ENCODE measurements at places on chromosomes 5 and 9.

GRCh38 chr5:10618311-10618710, 54.4 kb downstream of the ANKRD33B start:
- H3K4me3 ChIP-seq, result no peak overlapping the region
- H3K36me3 ChIP-seq, result no peaks in the 10 kb centered on the region
- peaks cover 4% of the 10 kb centered on the region for H3K27me3 ChIP-seq
- no peak for DNase-seq

DNA sequence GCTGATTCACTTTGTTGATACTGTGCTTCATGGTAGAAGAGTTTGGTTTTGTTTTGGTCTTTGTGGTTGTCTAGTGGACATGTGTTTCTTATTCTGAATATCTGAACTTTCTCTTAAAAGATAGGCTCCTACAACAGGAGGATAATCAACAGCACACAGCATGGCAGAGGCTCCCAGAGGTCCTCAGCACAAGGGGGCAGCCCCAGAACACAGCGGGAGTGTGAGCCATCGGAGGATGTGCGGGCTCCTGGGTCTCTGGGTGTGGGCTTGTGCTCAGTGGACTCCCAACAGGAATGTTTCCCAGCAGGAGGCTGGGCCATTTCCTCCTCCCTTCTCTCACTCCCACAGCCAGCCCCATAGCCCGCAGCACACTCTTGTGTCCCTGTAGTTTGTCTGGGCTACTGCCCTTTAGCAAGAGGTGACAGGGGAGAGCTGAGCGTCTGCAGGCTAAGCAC, 164.3 kb upstream of the OTULINL start:
- peak; percentile 63 for DNase-seq
- H3K4me3 ChIP-seq, result no peak overlapping the region
- peaks cover 53% of the 10 kb centered on the region for H3K4me1 ChIP-seq

GRCh38 chr9:91192381-91193086, 169.2 kb downstream of the AUH start:
- H3K36me3 ChIP-seq, result no peaks in the 10 kb centered on the region
- peak overlapping the region; percentile 98 for H3K27ac ChIP-seq
- H3K4me1 ChIP-seq, result peaks cover 58% of the 10 kb centered on the region
- H3K4me3 ChIP-seq, result peak overlapping the region; percentile 49
- H3K27me3 ChIP-seq, result no peaks in the 10 kb centered on the region

GRCh38 chr9:131889437-131890251, 149.8 kb upstream of the RAPGEF1 start:
- H3K27me3 ChIP-seq, result no peaks in the 10 kb centered on the region
- peak; percentile 18 for DNase-seq
- H3K27ac ChIP-seq, result no peak overlapping the region
- H3K4me3 ChIP-seq, result no peak overlapping the region

DNA sequence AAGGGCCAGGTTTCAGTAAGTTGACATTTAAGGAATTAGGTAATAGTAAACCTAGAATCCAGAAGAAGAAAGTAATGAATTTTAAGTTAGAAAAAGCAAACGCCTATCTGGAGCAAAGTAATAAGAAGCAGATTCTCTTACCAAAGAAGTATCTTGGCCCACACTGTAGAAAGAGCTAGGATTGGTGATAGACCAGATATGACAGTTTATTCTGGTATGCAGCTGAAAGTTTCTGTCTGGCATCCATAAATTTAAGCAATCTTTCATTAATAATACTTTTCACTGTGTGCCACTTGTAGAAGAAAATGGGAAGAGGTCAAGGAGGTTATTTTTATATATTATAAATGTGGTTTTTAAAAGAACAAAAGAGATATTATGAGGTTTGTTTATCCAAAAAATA, 3.0 kb downstream of the RECK start:
- H3K36me3 ChIP-seq, result no peaks in the 10 kb centered on the region
- H3K27ac ChIP-seq, result no peak overlapping the region
- no peak for DNase-seq
- no peak overlapping the region for H3K4me3 ChIP-seq

DNA sequence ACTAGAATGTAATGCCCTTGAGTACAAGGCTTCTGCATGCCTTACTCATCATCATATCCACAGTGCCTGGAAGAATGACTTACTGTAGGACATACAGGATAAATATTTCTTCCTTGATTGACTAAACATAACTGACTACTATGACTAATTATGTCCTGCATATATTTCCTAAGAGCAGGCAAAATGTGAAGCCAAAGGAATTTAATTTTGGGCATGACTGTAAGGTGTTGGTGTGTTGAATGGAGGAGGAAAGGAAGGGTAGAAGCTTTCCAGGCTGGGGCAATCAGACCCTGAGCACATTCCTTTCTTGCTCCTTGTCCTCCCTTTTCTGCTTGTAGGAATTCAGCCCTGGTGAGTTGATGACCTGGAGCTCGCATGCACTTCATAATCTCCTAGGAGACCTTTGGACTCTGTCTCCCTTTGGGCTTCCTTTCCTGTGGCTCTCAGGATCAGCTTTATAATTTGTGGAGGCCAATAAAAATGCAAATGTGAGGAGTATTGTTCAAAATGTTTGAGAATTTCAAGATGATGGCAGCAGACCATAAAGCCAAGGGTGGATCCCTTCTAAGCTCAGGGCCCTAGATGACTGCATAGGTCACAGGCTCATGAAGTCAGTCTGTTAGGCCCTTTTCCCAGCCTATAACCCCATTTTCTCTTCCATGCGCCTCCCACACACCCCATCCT, 174.0 kb downstream of the HMHB1 start:
- peak overlapping the region; percentile 78 for H3K27ac ChIP-seq
- H3K4me3 ChIP-seq, result no peak overlapping the region
- H3K27me3 ChIP-seq, result no peaks in the 10 kb centered on the region

DNA sequence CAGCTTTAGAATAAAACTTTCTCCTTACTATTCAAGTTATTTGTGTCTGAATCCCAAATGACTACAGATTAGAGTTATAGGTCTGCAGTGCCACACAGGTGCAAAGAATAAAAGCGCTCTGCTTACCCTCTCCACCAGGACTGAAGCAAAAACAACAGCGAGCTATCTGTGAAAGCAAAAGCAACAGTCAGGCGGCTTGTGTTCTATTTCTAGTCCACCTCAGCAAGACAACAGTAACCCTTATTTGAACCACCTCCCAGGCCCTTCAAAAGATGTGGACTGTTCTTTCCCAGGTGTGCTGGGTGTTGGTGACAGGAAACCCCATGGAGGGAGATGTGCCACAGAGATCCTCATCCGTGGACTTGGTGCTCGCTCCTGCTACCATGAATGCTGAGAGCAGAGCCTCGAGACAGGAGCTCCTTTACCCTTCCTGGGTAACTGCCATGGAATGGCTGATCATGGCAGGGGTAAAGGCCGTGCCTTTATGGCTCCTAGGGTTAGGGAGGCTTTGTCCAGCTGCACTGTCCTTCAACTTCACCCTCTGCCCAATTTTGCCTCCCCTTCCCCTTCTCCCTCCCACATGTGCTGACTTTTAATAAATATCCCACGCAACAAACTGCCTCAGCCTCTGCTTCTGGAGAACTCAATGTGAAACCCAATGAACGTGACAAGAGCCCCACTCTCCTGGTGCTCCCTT, 108.6 kb downstream of the SERINC5 start:
- no peaks in the 10 kb centered on the region for H3K27me3 ChIP-seq
- no peak for DNase-seq
- H3K4me3 ChIP-seq, result no peak overlapping the region
- H3K4me1 ChIP-seq, result peaks cover 8% of the 10 kb centered on the region

DNA sequence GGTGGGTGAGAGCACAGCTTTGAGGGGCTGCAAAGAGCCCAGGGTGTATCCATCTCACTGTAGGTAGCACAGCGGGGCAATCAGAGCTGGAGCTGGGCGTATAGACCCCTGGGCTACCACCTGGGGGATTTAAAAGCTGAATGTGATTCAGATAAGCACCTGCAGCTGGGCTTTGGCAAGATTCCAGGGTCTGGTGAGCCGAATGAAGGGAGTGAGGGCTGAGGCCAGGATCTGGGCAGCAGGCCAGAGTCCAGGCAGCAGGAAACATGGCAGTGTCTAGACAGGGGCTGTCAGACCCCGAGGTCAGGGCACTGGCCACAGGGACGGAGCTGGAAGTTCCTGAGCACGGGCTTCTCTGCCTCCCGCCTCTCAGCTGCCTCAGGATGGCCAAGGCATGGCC, 8.7 kb downstream of the ASS1 start:
- H3K4me3 ChIP-seq, result no peak overlapping the region
- peak; percentile 50 for DNase-seq
- H3K27me3 ChIP-seq, result peaks cover 22% of the 10 kb centered on the region
- H3K27ac ChIP-seq, result no peak overlapping the region
- H3K36me3 ChIP-seq, result no peaks in the 10 kb centered on the region

GRCh38 chr5:75034137-75034739, 18.1 kb downstream of the GCNT4 start:
- no peaks in the 10 kb centered on the region for H3K4me1 ChIP-seq
- no peak overlapping the region for H3K27ac ChIP-seq
- no peak for DNase-seq
- H3K4me3 ChIP-seq, result no peak overlapping the region
- H3K27me3 ChIP-seq, result no peaks in the 10 kb centered on the region

GRCh38 chr9:111599092-111599954, at the start of gene PTGR1:
PTGR1 (minus strand) TSS chr9:111599647; CDS start chr9:111597422, 2,225 bp downstream.
- peaks cover 11% of the 10 kb centered on the region for H3K4me1 ChIP-seq
- no peaks in the 10 kb centered on the region for H3K27me3 ChIP-seq
- H3K27ac ChIP-seq, result peak within 1 kb of the TSS; percentile 86
- peak; percentile 94 for DNase-seq
- peaks cover 17% of the 10 kb centered on the region for H3K36me3 ChIP-seq
- H3K4me3 ChIP-seq, result peak within 1 kb of the TSS; percentile 70

DNA sequence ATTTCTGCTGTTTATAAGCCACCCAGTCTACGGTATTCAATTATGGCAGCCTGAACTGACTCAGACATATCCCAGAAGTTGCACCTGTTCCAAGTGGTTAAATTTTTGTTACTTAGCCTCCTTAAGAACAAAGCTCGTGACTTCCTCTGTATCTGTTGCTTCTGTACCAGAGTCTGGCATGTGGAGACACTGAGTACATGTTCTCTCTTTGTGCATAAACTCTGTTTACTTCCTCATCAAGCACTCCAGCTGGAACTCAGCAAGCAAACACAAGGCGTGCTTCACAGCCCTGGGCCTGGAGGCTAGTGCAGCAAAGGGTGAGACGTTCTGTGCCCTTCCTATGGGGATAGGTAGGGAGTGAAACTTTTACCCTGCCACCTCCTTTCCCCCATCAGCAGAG, 19.0 kb downstream of the C9orf152 start:
- H3K27ac ChIP-seq, result no peak overlapping the region
- peaks cover 12% of the 10 kb centered on the region for H3K4me1 ChIP-seq
- H3K4me3 ChIP-seq, result no peak overlapping the region
- no peaks in the 10 kb centered on the region for H3K36me3 ChIP-seq
- peak; percentile 71 for DNase-seq

DNA sequence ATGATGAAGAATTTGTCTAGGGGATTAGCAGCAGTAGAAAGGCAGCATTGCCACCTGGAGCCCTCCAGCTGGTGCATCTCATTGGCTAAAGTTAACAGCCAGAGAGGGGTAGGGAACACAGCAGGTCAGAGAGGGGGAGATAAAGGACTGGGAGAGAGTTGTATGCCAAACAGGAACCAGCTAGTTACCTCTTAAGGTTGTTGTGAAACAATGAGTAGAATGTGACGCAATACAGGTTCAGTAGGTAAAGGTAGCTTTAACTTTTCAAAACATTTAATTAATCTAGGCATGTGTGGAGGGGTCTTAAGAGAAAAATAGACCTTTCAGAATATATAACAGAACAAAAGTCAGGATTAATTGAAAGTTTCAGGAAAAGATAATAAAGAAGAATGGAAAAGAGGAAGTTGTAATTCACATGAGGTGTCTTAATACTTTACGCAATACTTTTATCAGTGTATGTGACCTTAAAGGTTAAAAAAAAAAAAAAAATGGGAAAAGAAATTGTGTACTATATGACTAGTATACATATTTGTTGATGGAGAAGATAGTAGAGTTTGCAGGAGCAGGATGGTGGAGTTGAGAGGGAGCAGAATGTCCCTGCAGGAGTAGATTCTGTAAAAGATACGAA, 14.3 kb downstream of the FBXO38 start:
- peaks cover 25% of the 10 kb centered on the region for H3K36me3 ChIP-seq
- no peak overlapping the region for H3K4me3 ChIP-seq
- no peak for DNase-seq
- no peaks in the 10 kb centered on the region for H3K27me3 ChIP-seq

GRCh38 chr5:138465261-138466124, at the start of gene EGR1:
EGR1 (plus strand) TSS chr5:138465479; CDS start chr5:138465762, 283 bp downstream.
- peaks cover 40% of the 10 kb centered on the region for H3K4me1 ChIP-seq
- peak; percentile 98 for DNase-seq
- peak within 1 kb of the TSS; percentile 81 for H3K4me3 ChIP-seq
- H3K27me3 ChIP-seq, result peaks cover 17% of the 10 kb centered on the region

GRCh38 chr5:37112383-37112991, 136.7 kb downstream of the CPLANE1 start:
- no peaks in the 10 kb centered on the region for H3K27me3 ChIP-seq
- peaks cover 49% of the 10 kb centered on the region for H3K36me3 ChIP-seq
- H3K27ac ChIP-seq, result no peak overlapping the region
- no peaks in the 10 kb centered on the region for H3K4me1 ChIP-seq
- no peak for DNase-seq

DNA sequence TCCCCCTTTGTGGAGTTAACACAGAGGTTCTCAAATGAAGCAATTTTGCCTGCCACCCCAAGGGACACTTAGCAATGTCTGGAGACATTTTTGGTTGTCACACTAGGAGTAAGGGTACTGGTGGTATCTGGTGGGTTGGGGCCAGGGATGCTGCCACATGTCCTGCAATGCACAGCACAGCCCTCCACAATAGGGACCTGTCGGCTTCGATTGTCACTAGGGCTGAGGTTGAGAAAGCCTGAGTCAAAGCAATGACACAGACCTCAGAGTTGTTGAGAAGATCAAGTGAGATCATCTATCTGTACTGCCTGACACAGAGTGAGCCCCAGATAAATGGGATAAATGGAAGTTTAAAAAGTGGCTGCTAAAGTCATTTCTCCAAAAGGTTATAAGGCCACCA, 249.2 kb upstream of the KLF4 start:
- H3K27ac ChIP-seq, result peak overlapping the region; percentile 73
- no peak overlapping the region for H3K4me3 ChIP-seq
- H3K36me3 ChIP-seq, result no peaks in the 10 kb centered on the region
- DNase-seq, result no peak

- no peak overlapping the region for H3K27ac ChIP-seq
- DNase-seq, result no peak
- peaks cover 6% of the 10 kb centered on the region for H3K27me3 ChIP-seq
- H3K4me3 ChIP-seq, result no peak overlapping the region
These were observed 166.8 kb downstream of the COL23A1 start for GRCh38 chr5:178423431-178423830.

DNA sequence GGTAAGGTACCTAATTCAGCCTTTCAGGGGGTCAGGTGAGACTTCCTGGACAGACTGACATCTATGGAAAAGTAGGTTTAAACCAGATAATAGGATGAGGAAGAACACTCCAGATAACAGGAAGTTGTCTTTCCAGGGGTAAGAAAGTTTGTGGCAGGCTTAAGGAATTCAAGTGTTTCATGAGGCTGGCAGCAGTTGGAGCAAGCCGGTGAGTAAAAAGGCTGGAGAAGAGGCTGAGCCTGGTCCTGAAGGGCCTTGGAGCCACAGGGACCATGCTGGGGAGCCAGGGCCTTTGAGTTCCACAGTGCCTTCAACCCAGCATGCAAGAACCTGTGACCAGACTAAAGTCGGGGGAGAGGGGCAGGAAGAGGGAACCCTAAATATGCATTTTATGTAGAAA, 353.4 kb downstream of the SPOCK1 start:
- H3K27ac ChIP-seq, result no peak overlapping the region
- no peak overlapping the region for H3K4me3 ChIP-seq
- peaks cover 3% of the 10 kb centered on the region for H3K27me3 ChIP-seq
- DNase-seq, result no peak
- H3K36me3 ChIP-seq, result no peaks in the 10 kb centered on the region
- peaks cover 15% of the 10 kb centered on the region for H3K4me1 ChIP-seq

- no peaks in the 10 kb centered on the region for H3K36me3 ChIP-seq
- H3K27me3 ChIP-seq, result no peaks in the 10 kb centered on the region
- H3K4me3 ChIP-seq, result no peak overlapping the region
These were observed 13.2 kb downstream of the PTGS1 start for GRCh38 chr9:122383992-122384461.

Measured in muscle of leg (tissue), 16 donors.